ENCODE measurements at places on chromosomes 12 and 14.

DNA sequence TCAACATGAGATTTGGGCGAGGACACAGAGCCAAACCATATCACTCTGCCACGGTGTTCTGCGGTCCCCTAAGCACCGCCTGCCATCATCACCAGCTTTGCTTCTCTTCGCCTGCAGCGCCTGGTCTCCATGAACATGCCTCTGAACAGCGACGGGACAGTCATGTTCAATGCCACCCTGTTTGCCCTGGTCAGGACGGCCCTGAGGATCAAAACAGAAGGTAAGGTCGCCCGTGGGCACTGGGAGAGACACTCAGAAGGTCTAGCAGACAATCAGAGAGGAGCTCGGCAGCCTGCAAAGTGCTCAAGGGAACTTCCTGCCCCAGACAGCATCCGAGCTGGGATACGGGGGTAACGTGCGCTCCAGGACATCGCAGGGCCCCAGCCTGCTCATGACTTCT, 126.0 kb upstream of the FKBP4 start:
- no peak for DNase-seq

- DNase-seq, result no peak
These were observed 481.2 kb upstream of the SYT1 start for GRCh38 chr12:78383414-78383813.

DNA sequence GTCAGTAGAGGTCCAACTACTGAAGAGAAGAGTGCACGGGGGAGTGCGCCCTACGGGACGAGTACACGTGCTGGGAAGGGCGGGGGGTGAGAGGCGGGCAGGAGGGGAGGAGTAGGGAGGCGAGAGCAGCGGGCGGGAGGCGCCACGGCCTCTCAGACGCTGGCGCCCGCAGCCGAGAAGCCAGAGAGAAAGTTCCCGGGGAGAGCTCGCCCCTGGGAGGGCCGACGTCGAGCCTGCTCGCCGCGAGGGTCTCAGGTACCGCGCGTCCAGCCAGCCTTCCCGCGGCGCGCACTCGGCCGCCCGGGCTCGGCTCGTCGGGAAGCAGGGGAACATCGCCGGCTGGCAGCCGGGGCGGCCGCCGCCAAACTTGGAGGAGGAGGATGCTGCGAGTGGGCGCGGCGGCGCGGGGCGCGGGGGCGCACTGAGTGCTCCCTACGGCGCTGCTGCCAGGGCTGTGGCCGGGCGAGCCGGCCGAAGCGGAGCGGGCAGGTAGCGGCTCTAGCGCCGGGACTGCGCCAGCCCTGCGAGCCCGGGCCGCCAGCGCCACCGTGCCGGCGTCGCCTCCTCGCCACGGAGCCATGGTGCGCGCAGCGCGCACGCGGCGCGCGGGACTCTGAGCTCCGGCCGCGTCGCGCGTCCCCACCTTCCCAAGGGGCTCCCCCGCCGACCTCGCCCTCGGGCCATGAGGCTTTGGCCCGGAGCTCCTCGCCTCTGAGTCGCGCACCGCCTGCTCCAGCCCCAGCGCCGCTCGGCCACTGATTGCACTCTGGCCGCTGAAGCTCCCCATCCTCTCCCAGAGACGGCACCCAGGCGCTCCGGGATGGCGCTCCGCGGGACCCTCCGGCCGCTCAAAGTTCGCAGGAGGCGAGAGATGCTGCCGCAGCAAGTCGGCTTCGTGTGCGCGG, at the start of gene SLC24A4:
SLC24A4 (plus strand) TSS at position 155 of the 905 bp plus-strand sequence; CDS start at position 821, 666 bp downstream.
- DNase-seq, result peak; percentile 12

GRCh38 chr12:122226366-122227125, 694 bp upstream of the DIABLO start:
- peak; percentile 12 for DNase-seq

- peak; percentile 48 for DNase-seq
These were observed 15.6 kb downstream of the SMUG1 start for GRCh38 chr12:54173066-54173726.

DNA sequence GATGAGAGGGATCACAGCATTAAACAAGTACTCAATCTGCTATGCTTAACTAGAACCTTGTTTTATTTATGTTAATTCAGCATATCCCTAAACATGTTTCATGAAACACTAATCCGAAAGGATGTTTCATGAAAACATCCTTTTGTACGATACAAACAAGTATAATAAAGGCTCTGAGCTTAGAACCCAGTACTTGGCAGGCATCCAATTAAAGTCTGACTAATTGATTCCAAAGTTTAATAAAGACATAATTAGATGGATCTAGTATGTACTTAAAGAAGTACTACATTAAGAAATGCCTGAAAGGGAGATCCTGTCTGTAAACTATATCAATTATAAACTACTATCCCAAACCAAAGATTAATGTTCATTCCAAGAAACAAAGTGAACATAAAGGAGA, 51.8 kb downstream of the SCAF11 start:
- no peak for DNase-seq

- no peak for DNase-seq
These were observed 147.5 kb downstream of the SLC38A6 start for GRCh38 chr14:61128382-61129167.

- no peak for DNase-seq
These were observed 25.5 kb downstream of the SERPINA11 start for GRCh38 chr14:94427016-94427613.

GRCh38 chr14:51789114-51789513, 71.3 kb upstream of the GNG2 start:
- no peak for DNase-seq

DNA sequence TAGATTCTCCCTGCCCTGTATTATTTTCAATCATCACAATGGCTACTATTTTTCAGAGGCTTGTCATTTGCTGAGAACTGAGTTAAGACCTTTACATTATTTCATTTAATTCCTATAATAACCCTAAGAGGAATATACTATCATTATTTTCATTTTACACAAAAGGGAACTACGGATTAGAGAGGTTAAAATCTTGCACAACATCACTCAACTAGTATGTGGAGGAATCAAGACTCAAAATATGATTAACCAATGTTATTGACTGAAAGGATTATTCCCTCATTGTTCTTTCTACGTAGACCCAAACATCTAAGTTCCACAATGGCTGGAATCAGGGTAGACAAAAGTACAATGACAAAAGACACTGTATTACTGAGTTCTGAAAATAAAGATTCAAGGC, 45.0 kb downstream of the GPR65 start:
- no peak for DNase-seq

- DNase-seq, result no peak
These were observed 147.1 kb upstream of the SLCO1C1 start for GRCh38 chr12:20547816-20548575.

- DNase-seq, result no peak
These were observed 75.0 kb upstream of the DYNC1H1 start for GRCh38 chr14:101889366-101889765.

- no peak for DNase-seq
These were observed 28.7 kb upstream of the CPNE8 start for GRCh38 chr12:38934078-38934584.

GRCh38 chr12:56188131-56188777, 1.0 kb downstream of the SMARCC2 start:
- no peak for DNase-seq

- DNase-seq, result peak; percentile 68
These were observed 65.3 kb downstream of the IFT43 start for GRCh38 chr14:76050797-76051392.

GRCh38 chr14:21300892-21301291, 21.0 kb downstream of the RPGRIP1 start:
- DNase-seq, result peak; percentile 44

- DNase-seq, result no peak
These were observed 33.6 kb downstream of the EID3 start for GRCh38 chr12:104337030-104337558.

DNA sequence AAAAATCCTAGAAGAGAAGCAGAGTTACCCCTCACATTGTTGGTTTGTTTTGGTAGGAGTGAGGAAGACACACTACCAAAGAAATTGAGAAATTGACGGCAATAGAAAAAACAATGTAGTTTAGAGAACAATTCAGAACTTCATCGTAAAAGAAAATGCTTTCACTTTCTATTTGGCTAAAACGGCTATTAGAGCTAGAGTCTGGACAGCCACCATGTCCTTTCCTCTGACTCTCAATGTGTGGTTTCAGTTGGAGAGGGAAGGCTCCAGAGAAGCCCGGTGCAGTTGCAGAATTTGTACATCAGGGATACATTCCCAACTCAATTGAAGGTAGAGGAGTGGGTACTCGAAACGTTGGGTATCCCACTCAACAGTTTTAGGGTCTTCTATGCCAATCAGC, 535.3 kb downstream of the GALC start:
- no peak for DNase-seq

DNA sequence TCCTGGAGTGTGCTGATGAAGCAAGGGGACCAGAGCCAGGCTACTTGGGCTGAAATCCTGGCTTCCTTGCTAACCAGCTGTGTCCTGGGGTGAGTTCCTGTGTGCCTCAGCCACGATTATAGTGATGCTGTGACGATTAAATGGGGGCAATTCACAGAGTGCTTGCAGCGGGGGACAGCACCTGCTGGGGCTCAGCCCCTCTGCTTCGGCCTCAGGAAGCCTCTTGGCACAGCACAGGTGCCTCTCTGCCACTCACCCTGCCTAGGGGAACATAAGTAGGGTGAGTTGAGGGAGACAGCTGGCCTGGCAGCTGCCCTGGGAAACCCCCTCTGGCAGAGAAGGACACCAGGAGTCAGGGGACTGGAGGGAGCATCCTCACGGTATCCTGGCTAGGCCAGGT, 9.4 kb downstream of the KRT80 start:
- DNase-seq, result no peak

DNA sequence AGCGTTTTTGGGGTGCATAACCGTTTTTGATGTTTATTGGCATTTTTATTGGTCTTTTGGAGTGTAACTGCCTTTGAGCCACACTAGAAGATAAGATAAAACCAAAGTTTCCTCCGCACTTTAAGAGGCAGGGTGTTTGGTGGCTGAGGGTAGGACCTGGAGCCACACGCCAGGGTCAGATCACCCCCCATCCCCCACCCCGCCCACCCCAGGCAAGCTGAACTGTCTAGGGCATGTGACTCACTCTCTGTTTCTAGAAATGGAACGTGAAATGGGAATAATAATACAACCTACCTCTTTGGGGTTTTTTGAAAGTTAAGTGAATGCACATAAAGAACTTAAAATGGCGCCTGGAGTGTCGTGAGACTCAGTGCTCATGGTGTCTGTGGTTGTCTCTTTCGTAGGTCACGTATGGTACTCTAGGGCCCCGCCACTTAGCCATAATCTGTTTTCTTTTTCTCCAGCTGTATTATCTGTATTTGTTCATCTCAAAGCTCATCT, 56.0 kb downstream of the PPP2R5C start:
- peak; percentile 45 for DNase-seq

- no peak for DNase-seq
These were observed 8.1 kb downstream of the TMEM260 start for GRCh38 chr14:56587701-56588100.

GRCh38 chr12:32395026-32395425, 4.3 kb upstream of the FGD4 start:
- DNase-seq, result no peak

- peak; percentile 72 for DNase-seq
These were observed 18.1 kb downstream of the VSX2 start for GRCh38 chr14:74257078-74257940.

- DNase-seq, result no peak
These were observed 23.3 kb downstream of the CLEC1A start for GRCh38 chr12:10075451-10075850.

GRCh38 chr12:65960820-65961189, 136.5 kb downstream of the HMGA2 start:
- DNase-seq, result no peak

DNA sequence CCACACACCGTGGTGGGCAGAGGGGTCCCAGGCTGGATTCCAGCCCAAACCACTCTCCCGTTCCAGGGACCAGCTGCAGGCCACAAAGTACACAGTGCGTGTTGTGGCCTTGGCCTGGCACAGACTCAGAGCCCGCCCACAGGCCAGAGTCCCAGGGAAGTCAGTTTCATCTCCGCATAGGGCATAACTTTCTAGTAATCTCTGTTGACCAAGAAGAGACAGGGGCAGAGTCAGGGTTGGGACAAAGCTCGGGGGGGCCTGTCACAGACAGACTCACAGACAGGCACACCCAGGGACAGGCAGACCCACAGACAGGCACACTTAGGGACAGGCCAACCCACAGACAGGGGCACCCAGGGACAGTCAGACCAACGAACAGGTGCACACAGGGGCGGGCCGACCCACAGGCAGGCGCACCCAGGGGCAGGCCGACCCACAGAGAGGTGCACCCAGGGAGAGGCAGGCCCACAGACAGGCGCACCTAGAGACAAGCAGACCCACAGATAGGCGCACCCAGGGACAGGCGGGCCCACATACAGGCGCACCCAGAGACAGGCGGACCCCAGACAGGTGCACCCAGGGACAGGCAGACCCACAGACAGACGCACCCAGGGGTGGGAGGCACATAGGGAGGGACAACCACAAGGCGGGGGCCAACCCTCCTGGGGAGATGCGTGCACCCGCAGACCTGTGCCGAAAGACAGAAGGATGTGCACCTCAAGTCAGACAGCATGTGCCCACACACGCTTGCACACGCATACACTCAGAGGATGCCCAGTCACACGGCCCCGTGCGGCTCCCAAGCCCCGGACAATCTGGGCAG, 323.3 kb upstream of the RTL1 start:
- no peak for DNase-seq

DNA sequence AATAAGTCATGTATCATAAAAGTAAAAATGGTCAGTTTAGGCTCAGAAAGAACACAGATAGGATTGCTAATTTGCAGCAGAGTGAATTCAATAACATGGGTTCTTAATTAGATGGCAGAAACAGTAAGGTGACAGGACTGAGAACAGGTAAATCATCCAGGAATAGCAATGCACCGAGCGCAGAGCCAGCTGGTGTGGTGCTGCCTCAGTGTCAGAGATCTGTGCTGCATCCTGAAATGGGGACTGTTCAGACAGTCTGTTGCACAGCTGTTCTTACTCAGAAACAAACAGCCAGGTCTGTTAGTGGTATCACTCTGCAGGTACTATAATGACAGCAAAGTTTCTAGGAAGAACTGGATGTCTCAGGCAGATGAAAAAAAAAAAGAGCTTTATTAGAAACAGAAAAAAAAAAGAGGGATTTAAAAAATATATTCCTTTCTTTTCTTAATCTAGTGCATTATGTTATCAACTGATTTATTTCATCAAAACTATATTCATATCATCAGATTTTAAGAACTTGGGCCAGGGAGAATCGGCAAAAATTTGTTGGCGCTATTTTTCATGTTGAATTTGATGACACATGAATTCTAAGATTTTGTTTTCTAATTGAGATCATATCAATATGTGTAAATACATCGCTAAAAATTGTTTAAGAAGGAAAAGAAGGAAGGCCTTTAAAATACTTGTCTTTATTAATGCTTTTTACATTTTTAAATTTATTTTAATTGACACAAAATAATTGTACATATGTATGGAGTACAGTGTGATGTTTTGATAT, 501.8 kb downstream of the PRKD1 start:
- no peak for DNase-seq

- DNase-seq, result no peak
These were observed 107.7 kb downstream of the SLC38A1 start for GRCh38 chr12:46160981-46161690.

DNA sequence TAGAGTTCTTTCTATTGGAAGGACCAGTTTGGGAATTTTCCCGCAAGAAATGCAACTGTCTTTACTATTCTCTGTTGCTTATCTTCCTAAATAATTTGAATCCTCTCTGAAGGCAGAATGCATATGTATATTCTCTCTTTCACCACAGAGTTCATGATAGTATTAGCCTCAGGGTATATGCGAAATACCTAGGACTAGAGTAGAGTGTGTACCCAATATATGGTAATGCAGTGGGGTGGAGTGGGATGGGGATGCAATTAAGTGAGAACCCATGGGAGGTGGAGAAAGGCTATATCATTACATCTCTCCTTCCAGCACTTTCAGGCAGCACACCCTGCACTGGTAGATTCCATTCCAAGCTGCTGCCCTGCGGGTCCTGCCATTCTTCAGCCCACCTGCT, 207.3 kb downstream of the ANO2 start:
- DNase-seq, result no peak
